ENCODE measurements at places on chromosomes 2 and 18.

DNA sequence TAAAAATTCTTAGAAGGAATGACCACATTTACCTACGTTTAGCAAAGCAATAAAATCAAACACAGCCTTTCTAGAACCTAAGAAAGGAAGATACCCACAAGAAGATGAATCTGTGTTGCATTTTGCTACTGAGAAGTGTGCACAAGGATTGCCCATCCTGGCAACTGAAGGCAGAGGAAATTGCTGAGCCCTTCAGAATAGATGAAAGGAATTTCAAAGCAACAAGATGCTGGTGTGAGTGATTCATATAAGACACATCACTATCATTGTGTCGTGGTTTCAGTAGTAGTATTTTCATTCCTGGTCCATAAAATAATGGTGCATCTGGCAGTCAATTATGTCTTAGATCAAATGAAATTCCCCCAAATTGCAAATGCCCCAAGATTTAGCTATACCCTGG is 48.4 kb upstream of the ANKRD44 start:
- no peak for DNase-seq

GRCh38 chr18:26867471-26867870 is 2.0 kb upstream of the AQP4 start:
- DNase-seq = no peak

DNA sequence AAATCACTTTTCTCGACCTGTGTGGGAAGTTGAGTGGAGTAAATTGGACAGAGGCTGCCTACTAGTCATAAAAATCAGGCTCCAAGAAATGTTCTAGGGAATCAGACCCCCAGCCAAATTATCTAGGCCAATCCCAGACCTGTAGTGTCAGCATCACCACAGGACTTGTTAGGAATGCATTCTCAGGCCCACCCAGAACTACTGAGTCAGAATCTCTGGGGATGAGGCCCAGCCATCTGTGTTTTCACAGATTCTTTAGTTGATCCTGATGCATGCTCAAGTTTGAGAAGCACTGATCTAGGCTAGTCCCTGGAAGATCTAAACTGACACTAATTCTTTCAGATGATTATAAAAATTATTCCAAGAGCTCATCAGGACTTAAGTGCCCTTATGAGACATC is 434.0 kb upstream of the MEIS1 start:
- no peak for DNase-seq

DNA sequence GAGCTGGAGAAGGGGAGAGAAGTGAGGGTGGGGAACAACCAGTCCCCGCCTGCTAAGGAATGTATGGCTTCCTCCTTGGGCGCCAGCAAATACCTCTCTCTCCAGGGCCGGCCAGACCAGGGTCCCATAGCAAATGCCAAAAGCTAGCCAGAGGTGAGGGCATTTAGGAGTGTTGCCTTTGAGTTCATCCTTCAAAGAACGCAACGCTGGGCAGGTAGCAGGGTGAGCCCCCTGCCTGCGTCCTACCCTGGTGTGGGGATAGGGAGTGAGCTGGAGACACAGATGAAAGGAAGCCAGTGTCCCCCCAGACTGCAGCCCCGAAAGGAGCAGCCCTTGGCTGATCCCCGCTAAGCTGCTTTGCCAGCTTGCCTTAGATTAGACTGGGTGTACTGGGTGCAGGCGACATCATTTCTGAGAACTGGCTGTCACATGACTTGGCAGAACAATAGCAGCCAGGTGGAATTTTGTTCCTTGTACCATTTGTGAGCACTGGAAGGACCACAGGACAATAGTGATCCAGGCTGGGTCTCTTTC is 40.4 kb downstream of the KLHL29 start:
- no peak for DNase-seq

DNA sequence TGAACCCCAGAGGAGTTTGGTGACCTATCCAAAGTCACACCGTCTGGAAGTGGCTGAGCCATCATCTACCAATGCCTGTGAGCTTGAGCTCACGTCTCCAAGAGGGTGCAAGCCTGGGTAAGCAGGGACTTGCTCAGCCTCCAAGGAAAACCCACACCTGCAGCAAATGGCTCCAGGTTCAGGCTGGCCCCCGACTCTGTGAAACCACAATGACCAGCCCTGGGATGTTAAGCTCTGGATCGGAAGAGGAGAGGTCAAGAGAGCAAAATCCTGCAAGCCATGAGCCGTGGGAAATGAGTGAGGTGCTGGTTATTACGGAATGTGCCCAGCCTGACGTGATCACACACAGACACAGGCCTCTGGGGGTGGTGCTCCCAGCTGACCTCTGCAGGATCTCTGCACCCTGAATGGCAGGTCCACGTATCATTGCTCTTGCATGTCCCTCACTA is 94.1 kb upstream of the OTOS start:
- DNase-seq = no peak

DNA sequence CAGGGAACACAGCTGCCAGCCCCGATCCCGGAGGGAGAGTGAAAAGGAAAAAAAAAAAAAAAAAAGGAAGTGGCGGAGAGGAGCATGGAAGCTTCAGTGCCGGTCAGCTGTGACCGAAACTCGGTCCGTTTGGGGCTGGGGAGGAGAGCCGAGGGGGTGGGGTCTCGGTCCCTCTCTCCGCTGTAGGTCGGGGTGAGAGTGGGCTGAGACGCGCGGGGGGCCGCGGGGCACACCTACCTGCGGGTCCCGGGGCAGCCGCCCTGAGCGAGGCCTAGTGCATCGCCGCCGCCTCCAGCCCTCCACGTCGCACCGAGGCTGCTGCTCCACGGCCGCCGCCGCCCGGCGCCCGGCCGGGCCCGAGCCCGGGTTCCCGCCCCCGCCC is 536 bp downstream of the VPS54 start:
- no peak for DNase-seq

- DNase-seq = no peak
Measured at GRCh38 chr2:25367296-25367695, 25.6 kb upstream of the DNMT3A start.
